ENCODE measurements at places on chromosomes 7 and 10.

- DNase-seq, result no peak
Measured at GRCh38 chr7:6647080-6647479, 10.0 kb downstream of the ZNF316 start.

- no peak for DNase-seq
Measured at GRCh38 chr7:40799493-40800403, 664.9 kb downstream of the SUGCT start.

- DNase-seq, result no peak
Measured at GRCh38 chr10:7426349-7426748, 15.5 kb upstream of the SFMBT2 start.

- peak; percentile 57 for DNase-seq
Measured at GRCh38 chr10:78407009-78407711, 373.5 kb downstream of the RPS24 start.

- no peak for DNase-seq
Measured at GRCh38 chr7:88628363-88629085, 131.0 kb upstream of the ZNF804B start.

- DNase-seq, result no peak
Measured at GRCh38 chr10:95333997-95334804, 43.4 kb upstream of the PDLIM1 start.

- DNase-seq, result no peak
Measured at GRCh38 chr7:8126601-8127167, 135.3 kb downstream of the ICA1 start.

DNA sequence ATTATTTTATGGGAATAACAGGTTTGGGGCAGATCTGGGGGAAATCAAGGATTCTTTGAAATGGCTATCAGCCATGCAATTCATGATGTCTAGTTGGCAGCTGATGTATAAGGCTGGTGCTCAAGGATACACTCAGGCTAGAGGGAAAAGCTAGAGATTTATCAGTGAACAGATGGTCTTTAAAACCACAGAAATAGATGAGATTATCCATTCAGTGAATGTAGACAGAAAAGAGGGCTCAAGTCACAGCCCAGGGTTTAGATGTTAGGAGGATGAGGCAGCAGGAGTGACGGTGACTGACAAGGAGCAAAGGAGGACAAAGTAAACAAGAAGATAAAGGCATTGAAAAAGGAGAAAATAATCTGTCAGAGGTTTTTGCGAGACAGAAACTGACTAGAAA lies 238.7 kb downstream of the CDK14 start:
- DNase-seq, result no peak

DNA sequence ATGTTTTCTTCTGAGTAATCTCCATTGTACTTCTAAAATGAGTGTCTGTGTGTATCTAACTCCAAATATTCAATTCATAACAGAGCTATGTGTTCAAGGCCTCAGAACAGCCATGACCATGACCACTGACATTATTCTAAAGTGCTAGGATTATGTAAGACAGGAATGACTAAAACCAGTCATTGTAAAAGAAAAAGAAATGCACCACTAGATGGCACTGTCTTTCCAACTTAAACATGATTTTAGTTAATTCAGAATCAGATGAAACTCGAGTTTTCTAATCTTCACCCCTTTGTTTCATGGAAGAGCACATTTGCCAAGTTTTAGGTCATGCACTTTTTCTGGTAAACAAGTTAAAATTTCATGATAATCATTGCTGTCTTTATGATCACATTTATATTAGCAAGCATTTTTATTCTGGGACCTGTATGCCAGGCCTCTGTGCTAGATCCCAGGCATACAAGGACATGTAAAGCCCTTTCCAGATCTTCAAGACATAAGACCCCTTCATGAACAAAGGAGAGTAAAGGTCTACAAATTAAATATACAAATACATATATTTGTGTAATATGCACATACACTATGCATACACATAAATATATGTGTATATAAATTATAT lies 26.1 kb upstream of the RSU1 start:
- DNase-seq, result peak; percentile 80

DNA sequence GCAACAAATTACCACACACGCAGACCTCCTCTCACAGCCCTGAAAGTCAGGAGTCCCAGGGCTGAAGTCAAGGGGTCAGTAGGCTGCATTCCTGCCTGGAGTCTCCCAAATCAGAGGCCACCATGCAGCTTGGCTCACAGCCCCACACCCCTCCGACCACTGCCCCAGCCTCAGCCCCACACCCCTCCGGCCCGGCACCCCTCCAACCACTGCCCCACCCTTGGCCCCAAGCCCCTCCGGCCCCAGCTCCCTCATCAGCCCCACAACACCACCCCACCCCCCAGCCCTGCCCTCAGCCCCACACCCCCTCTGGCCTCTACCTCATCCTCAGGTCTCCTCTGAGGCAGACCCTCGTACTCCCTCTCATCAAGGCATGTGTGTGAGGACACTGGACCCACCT lies 85.7 kb downstream of the DIP2C start:
- DNase-seq, result no peak

- no peak for DNase-seq
Measured at GRCh38 chr10:7610026-7610425, 56.7 kb downstream of the ITIH5 start.

DNA sequence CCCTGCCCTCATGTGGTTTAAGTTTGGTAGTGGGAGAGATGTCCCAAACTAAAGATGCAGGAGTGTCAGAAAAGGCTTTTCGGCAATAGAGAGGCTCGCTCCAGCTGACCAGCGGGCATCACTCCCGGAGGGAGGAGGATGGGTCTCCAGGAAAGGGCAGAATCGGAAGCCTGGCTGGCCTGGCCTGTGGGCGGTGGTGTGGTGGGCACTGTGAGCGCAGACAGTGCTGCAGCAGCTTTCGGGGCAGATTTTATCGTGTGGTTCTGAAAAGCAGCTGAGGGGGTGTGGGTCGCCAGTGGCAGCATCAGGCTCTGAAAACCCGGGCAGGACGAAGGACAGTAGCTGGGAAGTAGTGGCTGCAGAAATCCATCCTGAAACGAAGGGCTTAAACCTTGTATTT lies 12.8 kb downstream of the BNIP3 start:
- DNase-seq, result no peak

DNA sequence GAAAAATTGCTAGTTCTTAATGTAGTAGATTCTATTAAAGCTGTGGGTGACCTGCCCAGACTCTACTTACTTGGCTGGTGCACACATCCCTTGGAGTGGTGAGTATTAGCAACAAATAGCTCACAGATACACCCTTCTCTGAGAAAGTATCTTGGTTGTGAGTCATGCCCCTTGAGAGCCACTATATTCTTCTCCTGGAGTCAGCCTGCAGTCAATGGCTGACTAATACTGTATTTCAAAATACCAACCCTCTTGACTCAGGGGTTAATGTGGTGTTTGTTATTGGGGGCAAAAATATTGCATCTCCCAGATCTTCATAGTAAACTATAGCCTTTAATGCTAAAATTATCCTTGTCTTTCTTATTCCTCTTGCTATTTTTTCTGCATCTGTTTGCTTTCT lies 354.9 kb downstream of the BMPER start:
- DNase-seq, result no peak

GRCh38 chr7:10579561-10579960 lies 394.1 kb upstream of the PHF14 start:
- no peak for DNase-seq

DNA sequence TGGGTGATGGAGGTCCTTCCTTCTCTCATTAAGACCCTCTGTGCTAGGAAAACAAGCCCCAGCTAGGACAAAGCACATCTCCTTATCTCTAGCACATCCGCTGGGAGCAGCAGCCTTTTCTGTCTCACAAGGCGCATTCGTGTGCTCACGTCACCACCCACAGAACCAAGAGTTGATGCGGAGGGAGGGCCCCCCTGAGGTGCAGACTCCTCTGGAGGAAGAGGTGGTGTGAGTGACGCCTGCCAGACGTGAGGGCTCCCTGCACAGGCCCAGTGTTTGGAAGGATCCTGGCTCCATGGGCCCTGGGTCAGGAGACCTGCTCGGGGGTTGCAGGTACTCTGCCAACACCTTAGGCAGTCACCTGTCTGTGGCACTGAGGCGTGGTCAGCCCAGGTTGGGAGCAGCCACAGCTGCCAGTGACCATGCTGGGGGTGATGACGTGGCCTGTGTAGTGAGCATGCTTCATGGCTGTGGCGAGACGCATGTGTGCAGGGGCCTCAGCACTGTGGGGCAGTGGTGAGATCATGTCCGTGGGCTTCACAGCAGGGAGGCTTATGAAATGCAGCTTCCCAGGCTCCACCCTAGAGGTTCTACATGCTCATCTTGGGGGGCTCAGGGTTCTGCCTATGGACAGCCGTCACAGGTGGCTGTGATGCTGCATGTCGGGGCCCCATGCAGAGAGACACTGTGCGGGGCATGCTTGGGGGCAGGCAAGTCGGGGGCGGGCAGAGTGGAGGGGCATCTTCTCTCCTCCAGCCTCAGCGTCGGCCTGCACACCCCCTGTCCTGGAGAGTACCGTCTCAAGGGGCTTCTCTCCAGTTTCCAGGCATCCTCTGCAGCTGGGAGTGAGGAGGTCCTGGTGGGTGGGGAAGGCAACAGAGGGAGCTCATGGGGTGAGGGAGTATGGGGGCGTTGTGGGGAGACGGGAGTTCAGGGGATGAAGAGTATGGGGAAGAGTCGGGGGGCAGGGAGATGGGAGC lies 56.2 kb upstream of the DPYSL4 start:
- DNase-seq, result no peak

DNA sequence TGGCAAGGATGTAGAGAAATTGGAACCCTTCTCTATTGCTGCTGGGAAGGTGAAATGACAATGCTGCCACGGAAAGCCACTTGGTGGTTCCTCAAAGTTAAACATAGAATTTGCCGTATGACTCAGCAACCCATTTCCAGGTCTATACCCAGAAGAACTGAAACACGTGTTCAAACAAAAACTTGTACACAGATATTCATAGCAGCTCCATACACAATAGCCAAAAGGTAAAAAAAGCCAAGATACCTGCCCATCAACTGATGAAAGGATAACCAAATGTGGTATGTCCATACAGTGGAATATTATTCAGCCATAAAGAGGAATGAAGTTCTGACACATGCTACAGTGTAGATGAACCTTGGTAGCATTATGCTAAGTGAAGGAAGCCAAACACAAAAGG lies 39.1 kb downstream of the LHPP start:
- DNase-seq, result no peak

- DNase-seq, result no peak
Measured at GRCh38 chr10:77667426-77668324, 30.1 kb upstream of the KCNMA1 start.

DNA sequence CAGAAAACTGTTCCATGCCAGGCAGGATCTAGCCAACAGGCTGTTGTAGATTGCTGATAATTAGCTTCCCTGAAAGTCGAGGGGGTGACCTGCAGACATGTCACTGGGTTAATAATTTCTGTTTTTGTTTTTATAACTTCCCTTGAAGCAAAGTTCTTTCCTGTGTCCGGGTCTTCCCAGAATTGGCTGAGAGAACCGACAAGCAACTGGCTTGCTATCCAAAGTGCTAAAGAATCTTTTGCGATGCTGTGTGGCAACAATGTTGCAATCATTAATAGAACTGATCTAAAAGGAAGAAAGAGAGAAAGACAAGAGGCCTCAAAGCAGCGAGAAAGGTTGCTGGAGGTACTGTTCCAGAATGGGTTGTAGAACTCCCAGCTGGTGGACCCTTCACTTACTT lies 132.1 kb upstream of the DPP6 start:
- no peak for DNase-seq

DNA sequence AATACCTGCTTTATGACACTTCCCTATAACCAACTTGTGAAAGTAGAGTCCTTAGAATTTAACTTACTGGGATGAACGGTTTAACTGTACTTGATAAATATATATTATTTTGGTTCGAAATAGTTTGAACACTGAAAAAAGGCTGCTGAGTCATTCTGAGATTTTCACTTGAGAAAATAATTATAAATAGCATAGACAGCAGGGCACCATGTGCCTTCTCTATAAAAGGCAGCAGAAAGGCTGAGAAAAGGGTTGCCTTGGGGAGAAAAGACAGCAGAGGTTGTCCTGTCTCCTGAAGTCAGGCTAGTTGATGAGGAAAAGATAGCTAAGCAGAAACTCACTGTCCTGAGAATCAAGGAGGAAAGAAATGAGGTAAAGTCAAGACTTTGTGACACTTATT lies 92.4 kb downstream of the CTTNBP2 start:
- DNase-seq, result no peak

DNA sequence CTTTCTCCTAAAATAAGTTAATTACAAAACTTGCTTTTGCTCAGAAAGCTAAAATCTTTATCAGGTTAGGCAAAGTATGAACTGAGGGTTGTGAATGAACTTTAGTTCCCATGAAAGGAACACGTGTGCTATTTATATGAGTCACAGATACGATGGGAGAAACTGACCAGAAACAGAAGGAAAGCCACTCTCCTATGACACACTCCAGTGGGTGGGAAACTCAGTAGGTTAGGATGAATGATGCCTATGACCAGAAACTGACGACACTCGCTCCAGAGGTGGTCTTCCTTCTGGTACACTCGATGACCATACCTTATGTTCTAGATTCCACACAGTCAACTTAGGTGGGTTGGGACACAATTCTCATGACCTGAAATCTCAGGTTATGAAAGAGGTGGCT lies 215.7 kb upstream of the INHBA start:
- DNase-seq, result no peak

- DNase-seq, result no peak
Measured at GRCh38 chr7:27202018-27202861, 2.3 kb upstream of the HOXA13 start.

GRCh38 chr10:75395932-75396630 lies 5.5 kb downstream of the ZNF503 start:
- DNase-seq, result no peak

DNA sequence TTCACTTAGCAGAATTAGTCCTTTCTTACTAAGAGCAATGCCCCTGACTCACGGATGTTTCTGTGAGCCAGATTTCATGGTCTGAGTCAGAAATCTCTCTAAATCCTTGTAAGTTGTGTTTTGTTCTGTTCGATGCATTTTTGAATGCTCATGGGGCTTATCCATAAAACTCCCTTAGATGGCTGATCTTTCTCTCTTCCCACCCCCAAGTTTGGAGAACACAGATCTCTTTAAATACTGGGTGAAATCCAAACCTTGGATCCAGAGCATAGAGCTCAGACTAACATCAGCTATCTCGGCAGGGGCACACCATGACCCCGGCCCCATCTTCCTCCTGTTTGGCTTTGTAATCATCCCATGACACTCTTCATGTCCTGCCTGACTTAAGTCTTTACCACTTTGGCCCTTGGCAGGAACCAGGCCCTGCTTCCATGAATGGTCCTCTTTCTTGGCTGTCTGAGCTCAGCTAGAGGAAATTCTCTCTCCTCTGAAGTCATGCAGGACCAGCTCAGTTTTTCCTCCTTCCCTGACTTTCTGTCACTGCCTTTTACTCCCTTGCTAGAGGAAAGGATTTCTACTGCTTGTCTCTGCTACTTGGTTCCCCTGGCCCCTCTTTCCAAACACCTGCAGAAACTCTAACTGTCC lies 120.4 kb upstream of the RAB11FIP2 start:
- DNase-seq, result no peak

DNA sequence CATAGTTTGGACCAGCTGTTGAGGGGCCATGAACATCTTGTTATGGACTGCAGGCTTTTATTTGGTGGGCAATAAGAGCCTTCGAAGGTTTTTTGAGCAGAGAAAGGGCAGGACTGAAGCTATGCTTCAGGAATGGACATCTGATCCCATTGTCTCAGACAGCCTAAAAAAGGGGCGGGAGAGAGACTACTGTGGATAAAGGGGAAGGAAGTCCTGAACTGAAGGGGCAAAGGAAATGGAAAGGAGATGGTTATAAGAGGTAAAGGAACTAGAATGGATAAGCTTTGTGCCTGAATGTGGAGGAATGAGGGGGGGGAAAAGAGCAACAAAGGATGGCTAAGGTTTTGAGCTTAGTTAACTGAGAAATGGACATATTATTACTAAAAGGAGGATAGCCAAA lies 172.5 kb downstream of the SKAP2 start:
- no peak for DNase-seq

Measured in CD4-positive, alpha-beta T cell treated with Interleukin-21 for 1 hour (primary cell).